ENCODE measurements at places on chromosomes 5 and 9. TPM values are rescaled to one million over a fixed set of nuclear protein-coding genes. Genes with fewer than 3 reads are reported as not detected.

UNC5A gene
- not detected for total RNA-seq

C1QTNF3 gene
- 14.9 TPM for total RNA-seq

SLC6A19 gene
- total RNA-seq = not detected

GABRB2 gene
- total RNA-seq = 1.2 TPM

SEMA5A gene
- 3.9 TPM for total RNA-seq

SLC25A48 gene
- not detected for total RNA-seq

ANKRD18B gene
- not detected for total RNA-seq

CYLC2 gene
- total RNA-seq = not detected

RNF183 gene
- total RNA-seq = not detected

PTGR1 gene
- 59.6 TPM for total RNA-seq

MRPL50 gene
- total RNA-seq = 11.3 TPM

ZNF618 gene
- 2.1 TPM for total RNA-seq

LMAN2 gene
- total RNA-seq = 78.1 TPM

CCDC152 gene
- 0.92 TPM for total RNA-seq

DHX29 gene
- total RNA-seq = 43.3 TPM

RARS1 gene
- total RNA-seq = 78.3 TPM

CYSRT1 gene
- not detected for total RNA-seq

ARAP3 gene
- total RNA-seq = 5.3 TPM

C8G gene
- total RNA-seq = not detected

PCDH1 gene
- total RNA-seq = 23.0 TPM

FAM81B gene
- not detected for total RNA-seq

CAST gene
- total RNA-seq = 347 TPM

TXNDC8 gene
- not detected for total RNA-seq

PLPP7 gene
- total RNA-seq = 11.2 TPM

SAPCD2 gene
- 0.23 TPM for total RNA-seq

STPG3 gene
- total RNA-seq = not detected

FOXD4 gene
- total RNA-seq = 0.78 TPM

ANKRD33B gene
- 17.2 TPM for total RNA-seq

SLC34A3 gene
- not detected for total RNA-seq

LCN15 gene
- not detected for total RNA-seq

Data from gastroesophageal sphincter (tissue), 4 donors.